ENCODE measurements at places on chromosomes 5 and 9. TPM values are rescaled to one million over a fixed set of nuclear protein-coding genes. Genes with fewer than 3 reads are reported as not detected.

DNA sequence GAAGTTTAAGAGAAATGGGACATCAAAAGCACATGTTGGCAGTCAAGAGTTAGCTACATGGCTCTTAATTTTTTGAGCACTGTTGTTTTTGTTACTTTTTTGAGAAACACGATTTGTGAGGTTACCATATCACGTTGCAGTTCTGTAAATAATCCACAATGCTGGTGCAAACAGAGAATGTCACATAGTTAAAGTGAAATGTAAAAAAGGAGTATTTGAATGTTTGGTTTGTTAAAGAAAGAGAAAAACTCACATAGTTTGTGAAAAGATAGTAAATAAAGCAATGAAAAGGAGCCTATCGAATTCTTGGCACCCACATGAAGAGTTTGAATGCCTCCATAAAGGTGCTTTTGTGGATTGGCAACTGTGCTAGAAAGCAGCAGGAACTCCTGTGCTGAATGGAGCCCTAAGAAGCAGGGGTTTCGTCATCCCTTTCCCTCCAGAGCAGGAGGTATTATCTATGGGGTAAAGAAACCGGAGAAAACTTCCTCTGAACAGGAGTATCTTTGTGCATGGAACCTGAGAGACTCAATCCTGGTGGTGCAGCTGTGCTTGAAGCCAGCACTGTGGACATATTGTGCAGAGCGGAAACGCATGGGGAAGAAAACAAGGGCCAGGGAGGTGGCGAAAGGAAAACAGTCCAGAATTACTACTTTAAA, 148.5 kb upstream of the OTULINL start:
- DNase-seq, result no peak

DNA sequence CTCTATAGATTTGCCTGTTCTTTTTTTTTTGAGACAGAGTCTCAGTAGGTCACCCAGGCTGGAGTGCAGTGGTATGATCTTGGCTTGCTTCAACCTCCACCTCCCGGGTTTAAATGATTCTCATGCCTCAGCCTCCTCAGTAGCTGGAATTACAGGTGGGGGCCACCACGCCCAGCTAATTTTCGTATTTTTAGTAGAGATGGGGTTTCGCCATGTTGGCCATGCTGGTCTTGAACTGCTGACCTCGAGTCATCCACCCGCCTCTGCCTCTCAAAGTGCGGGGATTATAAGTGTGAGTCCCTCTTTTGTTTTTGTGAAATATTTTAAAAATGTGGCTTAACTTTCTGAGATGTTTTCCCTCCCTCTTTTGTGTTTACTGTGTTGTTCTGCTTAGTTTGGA, 29.2 kb downstream of the HSPA4 start:
- no peak for DNase-seq

DNA sequence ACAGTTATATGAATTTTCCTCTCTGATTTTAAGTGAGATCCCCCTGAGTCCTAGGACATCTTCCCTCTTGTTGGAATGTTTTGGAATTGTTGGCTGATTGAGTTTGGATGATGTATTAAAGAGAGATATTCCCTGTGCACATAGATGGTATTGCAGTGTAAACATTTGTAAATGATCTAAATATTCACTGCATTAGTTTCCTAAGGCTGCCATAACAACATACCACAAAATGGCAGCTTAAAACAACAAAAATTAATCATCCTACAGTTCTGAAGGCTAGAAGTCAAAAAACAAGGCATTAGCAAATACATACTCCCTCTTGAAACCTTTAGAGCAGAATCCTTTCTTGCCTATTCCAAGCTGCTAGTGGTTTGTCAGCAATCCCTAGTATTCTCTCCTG, 38.0 kb upstream of the MROH2B start:
- DNase-seq, result no peak

GRCh38 chr5:43646992-43647391, 44.0 kb downstream of the NNT start:
- DNase-seq, result no peak

GGTA1 gene
- 2.0 TPM for total RNA-seq

All from ureter (tissue), 1 donor.